Smooth muscle cell of the umbilical artery (primary cell): ENCODE measurements at places on chromosomes 7 and 10. TPM values are rescaled to one million over a fixed set of nuclear protein-coding genes. Genes with fewer than 3 reads are reported as not detected.

The AKR1C8 gene
- total RNA-seq: not detected in 2 replicates

The ASAH2 gene
- 0.59 and 2.3 TPM in 2 replicates for total RNA-seq

The MACROH2A2 gene
- total RNA-seq: 5.6 and 9.5 TPM in 2 replicates

The ACTR3C gene
- total RNA-seq: 1.2 TPM in 2 replicates

The CLCN1 gene
- not detected in 2 replicates for total RNA-seq

The GRID2IP gene
- total RNA-seq: not detected in 2 replicates
